ENCODE measurements at places on chromosomes 6 and 20. TPM values are rescaled to one million over a fixed set of nuclear protein-coding genes. Genes with fewer than 3 reads are reported as not detected.

CITED2 gene
- total RNA-seq, result 39.0 TPM

GRCh38 chr20:48686238-48687116 is 141.3 kb downstream of the PREX1 start:
- no peak for DNase-seq

DNA sequence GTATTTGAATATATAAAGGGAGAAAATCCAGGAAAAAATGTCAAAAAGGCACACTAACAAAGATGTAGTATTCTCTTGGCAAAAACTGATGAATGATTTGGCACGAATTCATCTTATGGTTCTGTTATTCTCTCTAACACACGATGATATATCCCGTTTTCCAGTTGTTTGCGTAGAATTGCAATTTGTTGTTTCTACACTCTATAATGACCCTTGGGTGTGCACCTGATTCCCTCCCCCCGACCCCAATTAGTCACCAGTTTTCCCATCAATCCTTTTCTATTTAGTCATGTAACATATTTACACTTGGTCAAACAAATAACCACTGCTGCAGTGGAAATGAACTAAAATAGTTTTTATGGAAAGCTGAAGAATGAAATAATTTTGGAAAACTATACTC is 1.5 kb upstream of the ARID1B start:
- no peak for DNase-seq

GRCh38 chr6:32267035-32267434 is 43.2 kb upstream of the NOTCH4 start:
- no peak for DNase-seq

GRCh38 chr6:152054441-152054840 is 247.0 kb downstream of the ESR1 start:
- no peak for DNase-seq

DNA sequence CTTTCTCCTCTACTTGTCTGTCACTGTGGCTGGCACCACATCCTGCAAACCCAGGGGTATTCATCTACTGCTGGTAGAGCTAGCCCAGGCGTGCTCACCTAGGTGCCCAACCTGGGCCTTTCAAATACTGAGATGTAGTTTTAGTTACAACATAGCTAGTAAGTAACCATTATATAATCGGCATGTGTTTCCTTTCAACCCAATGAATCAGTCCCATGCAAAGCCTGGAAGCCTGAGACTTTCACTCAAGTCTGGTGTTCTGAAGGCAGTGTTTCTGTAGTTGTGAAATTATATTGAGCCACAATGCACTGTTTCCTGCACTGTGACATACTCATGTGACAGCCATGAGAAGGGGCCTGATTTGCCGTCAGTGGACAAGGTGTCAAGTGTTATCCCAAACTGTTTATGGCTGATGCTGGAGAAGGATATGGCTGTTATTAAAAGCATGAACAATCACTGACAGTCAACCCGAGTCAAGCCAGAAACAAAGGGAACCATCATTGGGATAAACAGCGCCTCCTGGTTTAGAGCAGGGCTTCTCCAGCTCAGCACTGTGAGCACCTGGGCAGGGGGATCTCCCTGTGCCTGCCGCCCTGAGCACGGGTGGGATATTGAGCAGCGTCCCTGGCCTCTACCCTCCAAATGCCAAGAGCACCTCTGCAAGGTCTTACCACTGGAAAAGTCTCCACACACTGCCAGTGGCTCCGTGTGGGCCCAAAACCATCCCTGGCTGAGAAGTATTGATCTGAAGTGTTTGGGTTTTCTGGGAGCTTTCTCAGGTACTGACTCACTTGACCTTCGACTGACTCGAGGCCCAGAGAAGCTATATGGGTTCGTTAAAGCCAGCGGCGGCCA is 1.6 kb downstream of the PSMA7 start:
- DNase-seq, result no peak
